Activated CD4-positive, CD25-positive, alpha-beta regulatory T cell (primary cell): ENCODE measurements at places on chromosomes 4 and X.

DNA sequence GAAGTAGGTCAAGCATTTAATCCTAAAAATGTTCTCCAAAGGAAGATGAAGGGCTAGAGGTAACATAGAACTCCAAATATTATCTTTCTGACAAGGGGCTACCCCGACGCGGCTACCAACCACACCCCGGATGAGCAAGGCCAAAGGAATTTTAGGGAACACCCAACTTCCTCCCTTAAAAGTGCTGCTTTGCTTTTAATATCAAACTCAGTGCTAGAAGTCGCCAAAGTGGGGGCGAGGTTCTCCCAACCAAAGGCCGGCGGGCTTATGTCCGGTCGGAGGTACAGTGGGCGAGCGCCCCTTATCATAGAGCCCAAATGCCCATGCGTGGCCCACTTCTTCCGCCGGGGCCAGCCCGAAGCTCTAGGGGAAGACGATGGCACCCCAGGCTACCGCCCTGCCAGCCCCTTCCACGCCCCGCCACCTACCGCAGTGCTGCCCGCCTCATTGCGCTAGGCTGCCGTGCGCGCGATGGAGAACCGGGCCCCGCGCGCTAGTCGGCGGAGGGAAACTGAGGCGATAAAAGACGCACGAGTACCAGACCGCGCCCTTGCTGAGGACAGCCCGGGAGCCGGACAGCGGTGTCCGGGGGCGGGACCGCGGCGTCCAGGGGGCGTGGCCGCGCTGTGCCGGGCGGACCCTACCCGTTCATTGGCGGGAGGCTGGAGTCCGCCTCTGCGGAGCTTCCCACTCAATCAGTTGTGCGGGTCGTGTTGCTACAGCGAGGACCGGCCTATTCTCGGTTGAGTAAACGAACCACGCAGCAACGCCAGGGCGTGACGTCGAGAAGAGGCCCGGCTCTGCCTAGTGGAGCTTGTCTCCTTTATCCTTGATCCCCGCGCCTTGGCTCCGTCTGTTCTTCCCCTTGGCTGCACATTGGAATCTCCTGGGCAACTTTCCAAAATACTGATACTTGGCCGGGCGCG, at the start of gene ACOT9:
Gene ACOT9 (minus strand): TSS at position 580 of the 926 bp plus-strand sequence. CDS start 132 bp downstream, at position 448.
- DNase-seq, result peak; percentile 34

DNA sequence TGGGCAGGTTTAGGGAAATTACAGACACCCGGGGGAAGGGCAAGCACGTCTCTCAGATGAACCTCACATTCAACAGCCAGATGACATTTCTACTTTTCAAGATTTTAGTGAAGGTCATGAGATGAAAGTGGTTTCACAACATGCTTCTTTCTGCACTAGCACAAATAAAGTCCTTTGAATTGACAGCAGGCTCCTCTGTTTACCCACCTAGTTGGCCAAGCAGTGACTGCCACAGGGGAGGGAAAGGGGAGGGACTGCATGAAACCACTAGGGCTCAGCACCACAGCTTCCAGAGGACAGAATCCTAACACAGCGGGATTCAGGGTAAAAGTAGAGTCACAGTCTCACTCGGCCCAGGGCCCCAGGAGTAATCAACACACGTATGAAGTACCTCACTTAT, 6.2 kb downstream of the RAB40A start:
- DNase-seq, result no peak

- no peak for DNase-seq
Measured at GRCh38 chr4:55337944-55338343, 8.1 kb upstream of the SRD5A3 start.

DNA sequence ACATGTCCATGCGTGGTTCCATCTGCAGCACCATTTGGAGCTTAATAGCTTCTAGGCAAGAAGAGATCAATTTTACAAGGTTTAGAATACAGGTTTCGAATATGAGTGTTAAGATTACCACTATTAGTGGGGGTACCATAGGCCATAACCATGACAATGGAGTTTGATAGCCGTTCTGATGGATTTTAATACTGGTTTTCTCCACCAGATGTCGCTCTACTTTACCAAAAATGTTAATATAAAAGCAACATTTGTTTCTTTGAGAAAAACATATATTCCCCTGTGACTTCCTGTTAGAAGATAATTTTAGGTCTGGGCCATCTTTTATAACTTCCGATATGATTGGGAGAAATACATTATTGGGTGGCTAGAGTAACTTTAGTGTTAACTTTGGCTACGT, 499.7 kb upstream of the POU3F4 start:
- no peak for DNase-seq

GRCh38 chr4:147134536-147135210, 189.0 kb upstream of the TTC29 start:
- no peak for DNase-seq

- no peak for DNase-seq
Measured at GRCh38 chr4:40523581-40523980, 106.1 kb downstream of the RBM47 start.

DNA sequence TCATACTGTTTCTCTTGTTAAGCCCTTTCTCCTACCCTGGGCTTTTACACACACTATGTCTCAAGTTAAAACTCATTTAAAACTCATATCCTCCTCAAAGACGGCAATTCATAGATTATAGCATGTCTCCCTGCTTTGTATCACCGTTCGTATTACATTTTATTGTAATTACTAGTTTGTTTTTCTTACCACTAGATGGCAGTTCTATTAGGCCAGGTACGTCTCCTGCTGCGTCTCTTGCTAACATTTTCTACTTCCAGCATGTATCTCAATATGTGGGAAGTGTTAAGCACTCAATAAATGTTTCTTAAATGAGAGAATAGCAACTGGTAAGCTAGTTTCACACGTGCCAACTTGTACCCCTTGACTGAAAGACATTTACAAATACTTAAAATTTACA, 450.3 kb upstream of the PCDH7 start:
- no peak for DNase-seq

DNA sequence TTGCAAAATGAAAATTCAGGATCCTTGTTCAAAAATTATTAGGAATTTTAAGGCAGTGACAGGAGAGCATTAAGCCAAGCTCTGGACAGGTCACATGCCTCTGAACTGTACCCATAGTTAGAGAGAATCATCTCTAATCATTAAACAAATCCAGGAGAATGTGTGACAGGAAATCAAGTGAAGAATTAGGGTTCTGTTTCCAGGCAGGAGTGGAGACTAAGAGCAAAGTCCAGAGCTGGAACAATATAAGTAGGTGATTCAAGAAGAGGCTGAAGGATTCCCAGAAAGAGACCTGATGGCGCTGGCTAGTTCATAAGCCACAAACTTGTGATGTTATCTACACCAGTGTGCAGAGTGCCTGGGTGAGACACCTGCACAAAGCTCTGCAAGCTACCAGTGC, 104.6 kb upstream of the PRKG2 start:
- no peak for DNase-seq

- DNase-seq, result no peak
Measured at GRCh38 chr4:20195071-20195885, 56.4 kb upstream of the SLIT2 start.

DNA sequence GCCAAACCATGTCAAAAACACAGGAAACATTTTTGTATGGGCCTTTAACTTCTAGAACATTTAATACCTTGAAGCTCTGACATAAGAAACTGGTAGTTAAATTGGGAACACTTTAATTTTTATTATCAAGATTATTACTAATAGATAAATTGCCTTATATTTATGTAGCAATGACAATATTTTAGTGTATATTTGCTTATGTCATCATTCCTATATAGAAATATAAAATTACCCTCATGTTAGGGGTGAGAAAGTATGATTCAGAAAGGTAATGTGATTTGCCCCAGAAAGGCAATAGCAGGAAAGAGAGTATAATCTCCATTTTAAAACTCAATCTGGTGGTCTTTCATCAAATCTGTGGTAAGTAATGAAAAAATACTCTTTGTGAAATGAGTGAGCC, 147.4 kb downstream of the IL15 start:
- no peak for DNase-seq

- no peak for DNase-seq
Measured at GRCh38 chr4:116982656-116983055, 102.7 kb downstream of the TRAM1L1 start.
